NCI-H2081 (cell line): ENCODE measurements at places on chromosomes 5 and 9.

- DNase-seq, result no peak
These were observed 123.2 kb downstream of the TEX10 start for GRCh38 chr9:100229561-100229960.

GRCh38 chr9:6049798-6050197, 34.4 kb upstream of the RANBP6 start:
- DNase-seq, result no peak

DNA sequence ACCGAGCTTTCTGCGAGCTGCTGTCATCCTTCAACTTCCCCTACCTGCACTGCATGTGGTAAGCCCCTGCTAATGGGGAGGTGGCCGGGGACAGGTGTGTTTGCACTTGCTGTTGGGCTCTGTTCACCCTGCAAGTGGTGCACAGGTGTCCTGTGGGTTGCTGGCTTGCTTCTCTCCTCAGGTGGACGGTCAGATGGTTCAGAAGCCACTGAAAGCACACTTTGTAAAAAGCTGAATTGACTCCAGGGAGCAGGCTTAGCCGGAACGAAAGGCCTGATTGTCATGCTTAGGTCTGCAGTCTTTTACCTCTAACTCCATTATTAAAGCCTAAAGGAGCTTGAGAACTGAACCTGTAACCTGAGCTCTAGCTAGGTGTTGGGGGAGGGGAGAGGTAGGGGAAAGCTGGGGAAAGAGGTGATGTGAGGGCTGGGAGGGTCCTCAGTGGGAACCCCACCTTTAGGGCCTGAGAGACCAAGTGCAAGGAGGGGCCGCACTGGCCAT, 37.6 kb downstream of the ACER2 start:
- no peak for DNase-seq

DNA sequence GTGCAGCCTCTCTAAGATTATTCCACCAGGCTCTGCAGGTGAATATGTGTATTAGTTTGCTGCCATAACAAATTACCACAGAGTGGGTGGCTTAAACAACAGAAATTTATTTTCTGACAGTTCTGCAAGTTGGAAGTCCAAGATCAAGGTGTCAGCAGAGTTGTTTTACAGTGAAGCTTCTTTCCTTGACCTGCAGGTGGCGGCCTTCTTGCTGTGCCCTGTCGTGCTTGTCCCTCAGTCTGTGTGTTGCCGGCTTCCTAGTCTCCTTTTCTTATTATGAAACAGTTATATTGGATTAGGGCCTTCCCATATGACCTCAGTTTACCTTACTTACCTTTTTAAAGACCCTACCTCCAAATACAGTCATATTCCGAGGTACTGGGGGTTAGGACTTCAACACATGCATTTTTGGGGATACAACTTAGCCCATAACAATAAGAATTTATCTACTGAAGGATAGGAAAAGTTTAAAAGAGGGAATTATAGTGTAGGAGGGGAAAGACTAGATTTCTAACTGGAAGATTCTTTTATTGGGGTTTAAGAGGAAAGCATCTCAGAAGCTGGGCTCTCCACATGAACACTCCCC, 97.4 kb downstream of the OSTF1 start:
- no peak for DNase-seq

GRCh38 chr9:94697972-94698581, 28.4 kb upstream of the AOPEP start:
- DNase-seq, result no peak

DNA sequence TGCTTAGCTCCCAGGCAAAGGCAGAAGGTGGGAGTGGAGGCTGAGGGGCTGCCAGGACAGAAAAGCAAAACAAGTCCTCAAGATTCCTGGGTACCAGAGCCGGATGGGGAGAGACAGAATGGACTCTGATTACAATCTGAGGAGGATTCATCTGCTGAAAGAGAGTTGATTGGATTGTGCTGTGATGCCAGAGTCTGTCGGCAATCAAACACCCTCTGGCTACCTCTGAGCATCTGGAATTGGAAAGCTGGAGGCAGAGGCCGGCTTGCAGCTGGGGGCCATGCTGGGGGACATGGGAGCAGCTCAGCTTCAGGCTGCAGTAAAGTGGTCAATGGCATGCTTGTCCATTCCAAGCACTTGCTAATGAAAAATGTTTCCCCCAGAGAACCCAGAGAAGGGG, 59.3 kb downstream of the ASTN2 start:
- DNase-seq, result no peak

GRCh38 chr9:94270009-94270408, 10.9 kb downstream of the ZNF169 start:
- no peak for DNase-seq

- no peak for DNase-seq
These were observed 17.2 kb upstream of the EFNA5 start for GRCh38 chr5:107687937-107688336.
